ENCODE measurements at places on chromosomes 13 and 19.

- DNase-seq, result peak; percentile 75
These were observed 30.3 kb downstream of the CRYL1 start for GRCh38 chr13:20495087-20496023.

- DNase-seq, result no peak
These were observed at the start of gene FPR2 for GRCh38 chr19:51760697-51761356. Gene FPR2, plus strand, starts transcription at chr19:51761180. Its CDS starts 7,479 bp downstream, at chr19:51768659.

DNA sequence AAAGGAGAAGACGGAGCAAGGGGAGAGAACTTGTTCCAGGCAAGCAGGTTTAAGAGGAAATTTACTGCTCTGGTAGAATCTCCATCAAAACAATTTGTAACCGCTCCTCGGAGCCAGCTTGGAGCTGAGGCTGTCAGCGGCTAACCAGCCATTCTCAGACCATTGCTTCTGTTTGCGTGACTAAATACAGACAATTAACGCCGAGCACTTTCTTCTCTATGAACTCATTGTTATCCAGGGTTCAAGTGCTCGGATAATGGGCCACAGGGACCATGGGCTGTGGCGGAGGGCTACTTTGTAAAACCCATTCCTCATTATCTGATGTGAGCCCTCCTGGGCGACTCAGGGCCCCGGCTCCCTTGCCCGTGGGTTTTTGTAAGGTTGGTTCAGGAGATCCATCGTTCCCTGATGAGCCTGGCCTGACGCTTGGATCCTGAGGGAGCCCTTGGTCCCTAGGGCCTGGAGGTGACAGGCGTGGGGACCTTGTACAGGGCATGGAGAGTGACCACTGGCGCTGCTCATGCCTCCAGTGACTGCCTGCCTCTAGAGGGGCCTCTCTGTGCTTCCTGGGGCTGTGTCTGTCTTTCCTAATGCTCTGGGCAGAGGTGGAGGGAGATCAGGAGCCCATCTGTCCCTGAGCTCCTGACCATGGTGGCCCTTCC is 61.5 kb upstream of the ZNF536 start:
- no peak for DNase-seq

GRCh38 chr13:32600890-32601289 is 14.6 kb downstream of the PDS5B start:
- DNase-seq, result no peak

- no peak for DNase-seq
These were observed 21.9 kb downstream of the ZNF473 start for GRCh38 chr19:50047671-50048070.

- no peak for DNase-seq
These were observed at the start of gene C19orf85 for GRCh38 chr19:55464662-55465054. Gene C19orf85, minus strand, starts transcription at chr19:55464751. Its CDS starts 197 bp downstream, at chr19:55464554.

DNA sequence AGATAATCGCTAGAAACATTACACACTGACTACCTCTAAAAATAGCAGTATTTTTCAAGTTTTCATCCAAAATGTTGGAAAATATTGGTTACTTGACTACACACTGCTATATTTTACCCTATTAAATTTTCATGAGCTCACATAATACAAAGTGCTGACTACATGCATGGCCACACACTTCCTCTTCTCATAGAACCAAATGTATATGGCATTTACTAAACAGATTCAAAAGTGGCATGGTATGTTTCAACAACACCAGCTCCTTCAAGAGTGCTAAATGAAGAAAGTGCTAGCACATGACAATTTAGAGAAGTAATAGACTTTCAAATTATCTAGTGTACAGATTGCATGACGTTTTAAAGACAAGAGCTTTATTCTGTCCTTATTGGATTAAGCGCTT is 780.4 kb upstream of the SLITRK6 start:
- no peak for DNase-seq

DNA sequence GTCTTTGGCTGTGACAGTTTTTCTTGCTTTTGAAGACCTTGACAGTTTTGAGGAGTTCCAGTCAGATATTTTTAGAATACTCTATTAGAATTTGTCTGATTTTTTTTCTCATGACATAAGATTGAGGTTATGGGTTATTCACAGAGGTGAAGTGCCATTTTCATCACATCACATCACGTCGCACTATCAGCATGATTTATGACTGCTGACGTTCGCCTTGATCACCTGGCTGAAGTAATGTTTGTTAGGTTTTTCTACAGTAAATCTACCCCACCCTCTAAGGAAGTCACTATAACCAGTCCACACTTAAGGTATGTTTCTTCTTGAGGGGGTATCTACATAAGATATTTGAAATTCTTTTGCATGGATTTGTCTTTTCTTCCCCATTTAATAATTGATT is 169.7 kb downstream of the NDFIP2 start:
- no peak for DNase-seq

DNA sequence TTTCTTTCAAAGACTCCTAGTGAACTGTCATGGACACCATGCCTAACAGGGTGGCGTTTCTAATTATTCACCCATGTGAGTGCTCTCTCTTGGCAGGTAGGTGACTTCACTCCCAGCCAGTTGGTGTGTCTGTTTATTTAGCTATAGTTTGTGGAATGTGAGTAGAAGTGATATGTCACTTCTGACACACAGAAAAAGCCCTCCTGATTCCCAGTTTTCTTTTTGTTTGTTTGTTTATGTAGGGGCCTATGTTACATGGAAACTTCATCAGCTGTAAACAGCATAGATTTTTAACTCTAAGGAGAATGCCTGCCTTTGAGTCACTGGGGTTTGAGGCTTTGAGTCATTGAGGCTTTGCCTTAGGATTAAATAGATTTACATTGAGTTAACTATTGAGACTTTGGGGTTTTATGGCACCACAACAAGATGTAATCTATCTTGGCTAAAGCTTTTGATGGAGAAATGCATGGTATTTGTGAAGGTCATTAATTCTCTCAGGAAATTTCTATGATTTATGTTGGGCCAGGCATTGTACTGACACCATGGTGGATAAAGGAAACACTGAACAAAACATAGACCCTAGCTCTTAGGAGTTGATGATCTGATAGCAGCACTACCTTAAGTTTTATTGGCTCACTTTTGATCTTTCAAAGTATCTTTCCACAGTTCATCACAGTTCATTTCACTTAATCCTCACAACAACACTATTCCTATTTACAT is 45.3 kb downstream of the UFM1 start:
- no peak for DNase-seq

GRCh38 chr19:47157431-47158321 is 27.0 kb downstream of the SAE1 start:
- peak; percentile 39 for DNase-seq

GRCh38 chr13:110450941-110451730 is 110.4 kb downstream of the RAB20 start:
- no peak for DNase-seq

- DNase-seq, result no peak
These were observed 4.6 kb downstream of the KLF12 start for GRCh38 chr13:74129500-74130191.

GRCh38 chr13:91242652-91243051 is 104.8 kb upstream of the MIR17HG start:
- peak; percentile 8 for DNase-seq

DNA sequence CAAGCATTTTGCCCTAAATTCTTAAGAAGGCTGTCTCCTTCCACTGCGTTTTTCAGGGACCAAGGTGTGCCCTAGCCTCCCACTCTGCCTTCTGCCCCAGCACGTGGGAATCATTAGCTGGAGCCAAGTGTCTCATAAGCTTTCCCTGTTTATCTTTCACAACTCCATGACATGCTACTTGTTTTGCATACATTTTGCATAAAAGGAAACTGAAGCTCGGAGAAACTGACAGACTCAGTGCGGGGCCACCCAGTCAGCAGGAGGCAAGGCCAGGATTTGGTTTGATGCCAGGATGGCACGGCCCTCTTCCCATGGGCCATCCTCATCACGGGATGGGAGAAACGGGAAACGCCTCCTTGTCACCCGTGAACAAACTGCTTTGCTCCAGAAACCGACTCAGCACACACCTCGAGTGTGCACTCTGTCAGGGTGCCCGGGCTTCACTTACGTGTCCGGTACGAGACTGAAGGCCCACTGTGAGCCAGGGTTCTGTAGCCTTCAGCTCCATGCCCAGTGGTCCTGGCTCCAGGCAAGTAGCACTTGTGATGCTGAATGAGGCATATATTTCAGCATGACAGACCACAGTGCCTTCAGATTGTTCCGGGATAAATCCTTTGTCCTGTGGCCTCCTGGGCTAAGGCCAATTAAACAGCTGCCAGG is 9.6 kb downstream of the CEBPA start:
- DNase-seq, result peak; percentile 42

- DNase-seq, result no peak
These were observed 1.6 kb upstream of the BBC3 start for GRCh38 chr19:47232422-47233211.

- DNase-seq, result no peak
These were observed 109.1 kb downstream of the PCDH9 start for GRCh38 chr13:67120872-67121531.

- DNase-seq, result no peak
These were observed 71.2 kb upstream of the ADGRE5 start for GRCh38 chr19:14310055-14310454.

- DNase-seq, result no peak
These were observed 4.6 kb downstream of the WDR62 start for GRCh38 chr19:36059180-36059910.

- no peak for DNase-seq
These were observed 9.7 kb downstream of the NAXD start for GRCh38 chr13:110624766-110625756.

- DNase-seq, result no peak
These were observed 4.6 kb downstream of the ZNF805 start for GRCh38 chr19:57245066-57245465.

All from bone marrow (tissue), 2 donors.